ENCODE measurements at places on chromosomes 7 and 10. TPM values are rescaled to one million over a fixed set of nuclear protein-coding genes. Genes with fewer than 3 reads are reported as not detected.

The AFAP1L2 gene
- 2.1 TPM for total RNA-seq

The PAPOLB gene
- total RNA-seq: not detected

The MSMB gene
- not detected for total RNA-seq

DNA sequence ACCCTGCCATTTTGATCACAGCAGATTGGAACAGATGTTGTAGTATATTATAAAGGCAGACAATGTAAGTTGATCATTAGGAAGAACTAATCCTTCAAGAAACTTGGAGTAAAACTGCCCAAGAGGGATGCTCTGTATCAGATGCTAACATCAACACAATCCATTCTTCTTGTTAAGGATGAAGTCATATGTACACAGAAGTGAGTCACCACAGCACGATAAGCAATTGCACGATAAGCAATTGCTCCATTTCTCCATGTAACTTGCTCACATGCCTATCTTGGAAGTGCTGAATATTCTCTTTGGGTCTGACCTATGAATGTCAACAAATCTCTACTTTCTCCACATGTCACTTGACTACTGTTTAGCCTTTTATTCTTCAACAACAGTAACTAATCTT, 41.5 kb upstream of the DMTF1 start:
- DNase-seq: peak; percentile 4
- H3K27ac ChIP-seq: no peak overlapping the region
- no peaks in the 10 kb centered on the region for H3K4me1 ChIP-seq

DNA sequence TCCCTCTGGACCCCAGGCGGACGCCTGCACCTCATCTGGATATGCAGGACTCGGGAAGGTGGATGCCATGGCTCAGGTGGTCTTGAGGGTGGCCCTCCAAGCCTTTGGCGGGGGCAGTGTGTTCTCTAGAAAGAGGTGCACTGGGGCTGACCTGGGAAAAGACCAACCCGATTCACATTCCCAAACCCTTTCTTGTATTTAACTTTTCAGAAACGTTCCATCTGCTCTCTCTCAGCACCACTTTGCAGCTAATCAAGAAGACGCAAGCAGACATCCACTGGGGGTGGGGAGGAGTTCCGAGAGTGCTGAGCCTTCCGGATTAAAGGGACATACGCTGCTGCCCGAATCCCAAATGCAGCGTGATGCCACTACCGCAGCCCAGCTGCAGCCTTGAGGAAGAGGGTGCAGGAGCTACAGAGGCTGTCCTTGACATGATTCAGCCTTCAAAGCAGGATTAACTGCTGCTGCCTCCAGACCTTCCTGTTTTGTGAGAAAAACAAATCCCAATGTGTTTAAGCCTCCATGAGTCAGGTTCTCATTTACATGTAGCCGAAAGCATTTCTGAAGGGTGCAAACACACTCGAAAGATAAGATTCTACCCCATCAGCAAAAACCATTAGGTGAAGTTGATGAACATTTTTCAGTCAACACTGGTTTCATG, 39.9 kb downstream of the RBM17 start:
- no peaks in the 10 kb centered on the region for H3K27me3 ChIP-seq
- no peak overlapping the region for H3K27ac ChIP-seq
- H3K4me1 ChIP-seq: peaks cover 19% of the 10 kb centered on the region
- H3K4me3 ChIP-seq: no peak overlapping the region
- no peak for DNase-seq

DNA sequence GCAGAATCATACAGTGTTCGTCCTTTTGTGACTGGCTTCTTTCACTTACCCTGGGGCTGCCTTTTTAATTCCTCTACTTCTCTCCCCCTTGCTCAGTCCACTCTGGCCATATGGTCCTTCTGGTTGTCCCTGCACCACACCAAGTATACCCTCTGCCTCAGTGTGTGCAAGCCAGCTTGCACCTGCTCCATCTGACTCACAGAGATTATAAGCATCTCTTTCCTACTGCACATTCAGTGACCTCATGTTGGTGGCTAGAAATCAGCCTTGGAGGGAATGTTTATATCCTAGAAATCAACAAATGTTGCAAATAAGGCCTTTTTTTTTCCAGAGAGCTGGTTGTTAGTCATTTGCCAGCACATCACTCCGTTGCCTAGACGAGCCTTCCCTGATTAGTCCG, 67.5 kb upstream of the C10orf90 start:
- H3K36me3 ChIP-seq: no peaks in the 10 kb centered on the region
- H3K27ac ChIP-seq: no peak overlapping the region
- no peak overlapping the region for H3K4me3 ChIP-seq
- no peak for DNase-seq

The GFRA1 gene
- 46.3 TPM for total RNA-seq

GRCh38 chr10:11454958-11455566, 156.4 kb downstream of the USP6NL start:
- H3K27ac ChIP-seq: no peak overlapping the region
- no peaks in the 10 kb centered on the region for H3K36me3 ChIP-seq
- no peak for DNase-seq
- no peak overlapping the region for H3K4me3 ChIP-seq

DNA sequence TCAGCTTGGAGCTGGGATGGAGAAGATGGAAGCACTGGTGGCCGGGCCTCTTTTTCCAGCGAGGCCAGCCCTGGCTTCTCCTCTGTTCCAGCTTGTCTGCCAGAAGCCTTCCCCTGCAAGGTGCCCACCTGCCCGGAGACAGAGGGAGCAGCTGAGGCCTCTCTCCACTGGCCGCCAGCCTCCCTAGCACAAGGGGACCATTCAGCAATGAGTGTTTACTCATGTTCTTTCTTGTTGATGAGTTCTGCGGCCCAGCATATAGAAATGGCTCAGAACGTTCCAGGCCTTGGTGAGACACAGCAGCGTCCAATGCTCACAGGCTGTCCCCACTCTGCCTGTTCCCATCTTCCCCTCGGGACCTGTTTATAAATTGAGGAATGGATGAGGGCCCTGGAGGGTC, 47.3 kb downstream of the CHST3 start:
- no peak for DNase-seq
- no peaks in the 10 kb centered on the region for H3K27me3 ChIP-seq
- peaks cover 45% of the 10 kb centered on the region for H3K36me3 ChIP-seq

The EMX2 gene
- not detected for total RNA-seq

- H3K4me3 ChIP-seq: no peak overlapping the region
- H3K27ac ChIP-seq: no peak overlapping the region
- H3K4me1 ChIP-seq: no peaks in the 10 kb centered on the region
- no peaks in the 10 kb centered on the region for H3K36me3 ChIP-seq
- DNase-seq: no peak
Measured at GRCh38 chr7:31819031-31819430, 132.0 kb downstream of the PPP1R17 start.

DNA sequence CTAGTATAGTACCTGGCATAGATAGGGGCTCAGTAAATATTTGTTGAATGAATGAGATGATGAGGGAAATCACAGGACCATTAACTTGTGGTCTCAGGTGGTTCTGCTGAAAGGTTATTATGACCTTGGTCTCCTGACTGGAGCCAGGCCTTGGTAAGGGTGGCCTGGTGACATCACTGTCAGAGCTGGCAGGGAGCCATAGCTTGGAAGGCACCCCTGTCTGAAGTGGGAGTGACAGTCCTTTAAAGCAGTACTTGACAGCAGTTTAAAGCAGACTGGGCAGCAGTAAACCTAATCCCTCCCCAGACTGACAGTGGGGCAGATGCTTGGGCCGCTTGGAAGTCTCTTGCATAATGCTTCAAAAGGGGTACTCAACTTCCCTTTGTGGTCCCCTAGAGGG, 13.4 kb downstream of the DPCD start:
- H3K36me3 ChIP-seq: 0 out of 2 replicates have a peak, but pooled peaks cover 2% of the 10 kb centered on the region
- H3K4me1 ChIP-seq: no peaks in the 10 kb centered on the region
- DNase-seq: no peak
- no peak overlapping the region for H3K4me3 ChIP-seq
- no peak overlapping the region for H3K27ac ChIP-seq

- H3K27ac ChIP-seq: no peak overlapping the region
- peaks cover 16% of the 10 kb centered on the region for H3K4me1 ChIP-seq
- no peak overlapping the region for H3K4me3 ChIP-seq
- no peak for DNase-seq
Measured at GRCh38 chr10:6769704-6770417, 189.8 kb upstream of the PRKCQ start.

- H3K4me3 ChIP-seq: no peak overlapping the region
- peaks cover 81% of the 10 kb centered on the region for H3K4me1 ChIP-seq
- H3K36me3 ChIP-seq: no peaks in the 10 kb centered on the region
- DNase-seq: peak; percentile 79
- peak overlapping the region; percentile 93 for H3K27ac ChIP-seq
- H3K27me3 ChIP-seq: no peaks in the 10 kb centered on the region
Measured at GRCh38 chr7:36301914-36302771, 87.5 kb upstream of the ANLN start.

DNA sequence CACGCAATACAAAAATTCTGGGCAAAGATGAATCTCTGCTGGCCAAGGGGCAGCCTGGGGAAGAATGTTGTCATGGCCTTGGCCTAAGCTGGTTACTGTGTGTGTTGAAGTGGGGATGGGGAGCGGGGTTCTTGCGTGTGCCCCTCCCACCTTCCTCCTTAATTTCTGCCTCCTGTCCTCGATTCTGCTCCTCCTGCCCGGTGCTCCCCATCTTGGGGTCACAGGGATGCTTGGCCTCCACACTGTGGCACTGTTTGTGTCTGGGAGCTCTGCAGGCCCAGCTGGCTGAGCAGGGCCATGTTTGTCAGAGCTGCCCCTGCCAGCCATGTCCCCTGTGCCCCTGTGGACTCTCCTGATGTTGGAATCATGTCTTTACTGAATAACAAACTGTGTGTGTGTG, 37.1 kb downstream of the RPS24 start:
- H3K4me3 ChIP-seq: no peak overlapping the region
- no peak overlapping the region for H3K27ac ChIP-seq
- DNase-seq: no peak
- H3K4me1 ChIP-seq: no peaks in the 10 kb centered on the region
- no peaks in the 10 kb centered on the region for H3K36me3 ChIP-seq

DNA sequence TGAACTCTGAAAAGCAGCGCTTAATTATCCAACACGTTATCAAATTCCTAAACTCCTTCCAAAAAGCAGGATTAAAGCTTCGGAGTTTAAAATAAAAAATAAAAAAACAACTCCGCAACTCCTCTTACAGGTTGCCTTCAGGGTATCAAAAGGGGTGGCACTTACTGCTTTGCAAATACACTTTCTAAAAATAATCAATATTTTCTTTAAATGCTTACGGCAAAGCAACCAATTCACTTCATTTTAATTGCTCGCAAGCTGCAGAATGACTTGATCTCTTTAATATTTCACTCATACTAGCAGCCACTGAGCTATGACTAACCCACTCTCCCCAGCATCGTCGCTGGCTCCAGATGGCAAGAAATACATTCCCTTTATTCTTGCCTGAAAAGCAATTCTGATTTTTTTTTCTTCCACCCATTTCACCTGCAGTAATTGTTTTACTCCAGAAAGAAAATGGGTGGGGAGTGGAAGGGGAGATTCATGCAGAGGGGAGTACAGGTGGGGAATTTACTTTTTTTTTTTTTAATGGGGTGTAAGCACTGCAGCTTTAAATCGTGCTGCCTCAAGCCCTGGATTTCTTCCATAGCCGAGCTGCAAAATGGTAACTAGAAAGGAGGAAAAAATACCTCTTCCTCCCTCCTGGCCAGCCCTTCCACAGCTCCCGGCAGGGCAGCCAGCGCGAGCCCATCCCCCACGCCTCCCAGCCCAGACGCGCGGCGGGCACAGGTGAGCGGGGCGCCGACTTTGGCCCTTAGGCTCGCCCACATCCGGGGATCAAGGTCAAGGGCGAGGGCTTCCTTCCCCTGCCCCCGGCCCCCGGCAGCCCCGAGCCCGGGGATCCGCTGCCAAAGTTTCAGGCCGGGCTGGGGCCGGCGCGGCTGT, 54.2 kb upstream of the FHIP2A start:
- no peaks in the 10 kb centered on the region for H3K27me3 ChIP-seq
- 0 out of 2 replicates have a peak, but pooled peaks cover 5% of the 10 kb centered on the region for H3K4me1 ChIP-seq
- DNase-seq: no peak
- H3K27ac ChIP-seq: no peak overlapping the region
- peak overlapping the region; percentile 45 for H3K4me3 ChIP-seq

The CALD1 gene
- total RNA-seq: 411 TPM

The CYP2C8 gene
- total RNA-seq: not detected

DNA sequence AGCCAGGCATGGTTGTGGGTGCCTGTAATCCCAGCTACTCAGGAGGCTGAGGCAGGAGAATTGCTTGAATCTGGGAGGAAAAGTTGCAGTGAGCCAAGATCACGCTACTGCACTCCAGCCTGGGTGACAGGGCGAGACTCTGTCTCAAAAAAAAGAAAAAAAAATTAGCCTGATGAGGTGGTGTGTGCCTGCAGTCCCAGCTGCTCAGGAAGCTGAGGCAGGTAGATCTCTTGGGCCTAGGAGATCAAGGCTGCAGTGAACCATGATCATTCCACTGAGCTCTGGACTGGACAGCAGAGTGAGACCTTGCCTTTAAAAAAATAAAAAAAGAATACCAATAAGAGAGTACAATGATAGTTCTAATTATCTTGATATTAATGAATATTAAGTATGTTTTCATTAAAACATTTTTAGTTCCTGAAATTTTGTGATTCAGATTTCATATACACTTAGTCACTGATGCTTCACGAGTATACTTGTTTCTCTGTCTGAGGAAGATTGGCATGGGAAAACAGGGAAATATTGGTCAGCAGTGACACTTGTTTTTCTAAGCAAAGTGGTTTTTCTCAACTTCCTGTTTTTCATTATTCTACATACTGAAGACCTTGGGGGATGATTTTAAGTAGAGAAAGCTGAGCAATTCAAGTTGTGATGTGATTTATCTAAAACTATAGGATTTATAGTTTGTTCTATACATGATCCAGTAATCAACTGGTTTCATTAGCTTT, 76.8 kb downstream of the ADK start:
- H3K27me3 ChIP-seq: no peaks in the 10 kb centered on the region
- no peak overlapping the region for H3K4me3 ChIP-seq
- DNase-seq: no peak
- no peak overlapping the region for H3K27ac ChIP-seq
- no peaks in the 10 kb centered on the region for H3K36me3 ChIP-seq
- peaks cover 23% of the 10 kb centered on the region for H3K4me1 ChIP-seq

DNA sequence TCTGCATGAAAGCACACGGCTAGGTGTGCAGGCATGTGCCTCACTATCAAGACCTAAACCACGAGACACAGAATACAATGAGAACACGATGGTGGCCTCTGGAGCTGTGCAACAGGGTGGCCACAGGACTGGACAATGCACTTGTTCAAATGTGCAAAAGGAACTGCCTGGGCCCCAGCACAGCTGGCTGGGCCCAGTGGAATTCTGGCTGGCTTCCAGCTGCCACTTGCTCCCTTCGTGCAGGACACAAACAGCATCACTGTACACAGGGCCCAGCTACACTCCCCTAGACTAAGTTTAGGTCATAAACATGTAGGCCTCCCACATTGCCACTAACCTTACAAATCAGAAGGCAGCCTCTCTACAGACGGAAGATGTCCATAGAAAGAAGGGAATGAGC, 23.4 kb downstream of the DOCK4 start:
- DNase-seq: no peak
- H3K27me3 ChIP-seq: 0 out of 2 replicates have a peak, but pooled peaks cover 3% of the 10 kb centered on the region
- H3K4me1 ChIP-seq: no peaks in the 10 kb centered on the region

DNA sequence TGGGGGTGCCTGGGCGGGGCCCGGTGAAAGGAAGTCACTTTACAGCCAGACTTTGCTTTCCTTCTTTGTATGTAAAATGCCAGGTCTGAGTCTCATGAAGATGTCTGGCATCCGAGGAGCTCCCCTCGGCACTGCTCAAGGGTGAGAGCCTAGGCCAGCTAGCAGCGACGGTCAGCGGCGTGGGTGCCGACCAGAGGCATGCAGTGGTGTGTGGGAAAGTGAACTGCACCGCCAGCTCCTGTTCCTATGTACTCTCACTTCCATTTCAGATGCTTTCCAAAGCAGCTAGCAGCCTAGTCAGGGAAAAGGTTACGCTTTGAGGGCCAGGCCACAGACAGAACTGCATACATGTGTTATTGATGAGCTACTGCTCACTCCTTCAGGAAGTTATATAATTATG, 172.8 kb downstream of the ZMYND11 start:
- no peaks in the 10 kb centered on the region for H3K4me1 ChIP-seq
- H3K27ac ChIP-seq: no peak overlapping the region
- no peak overlapping the region for H3K4me3 ChIP-seq
- DNase-seq: peak; percentile 25
